MG63 (cell line): ENCODE measurements at places on chromosomes 7 and 10. TPM values are rescaled to one million over a fixed set of nuclear protein-coding genes. Genes with fewer than 3 reads are reported as not detected.

DNA sequence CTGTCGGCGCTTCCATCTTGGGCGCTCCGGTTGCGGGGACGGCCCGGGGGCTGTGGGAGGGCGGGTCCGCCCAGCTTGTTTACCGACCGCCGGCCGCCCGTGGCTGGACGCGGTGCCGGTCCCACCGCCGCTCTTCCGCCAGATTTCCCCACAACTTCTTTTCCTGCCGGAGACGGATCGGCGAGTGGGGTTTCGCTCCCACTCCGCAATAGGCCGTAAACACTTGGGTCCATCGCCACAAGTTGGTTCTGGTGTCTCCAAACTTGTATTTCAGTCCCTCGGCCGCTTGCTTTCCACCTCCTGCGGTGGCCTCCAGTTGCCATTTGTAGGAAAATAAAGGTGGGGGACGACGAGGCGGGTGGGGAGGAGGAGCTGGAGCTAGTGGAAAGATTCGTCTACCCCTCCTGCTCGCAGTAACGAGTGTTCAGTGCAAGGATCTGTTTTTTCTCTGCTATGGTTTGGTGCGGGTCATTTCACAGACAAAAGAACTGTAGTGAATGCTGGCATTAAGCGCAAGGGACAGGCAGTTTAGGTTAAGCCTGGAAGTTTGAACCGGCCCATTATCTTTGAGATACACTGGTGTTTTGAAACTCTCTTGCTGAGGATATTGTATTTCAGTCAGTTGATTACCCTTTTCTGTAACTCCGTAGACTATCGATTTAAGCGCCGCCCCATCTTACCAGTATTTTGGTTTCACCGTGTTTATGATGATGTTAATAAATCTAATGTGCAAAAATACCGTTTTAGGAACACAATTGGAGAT lies 24.3 kb upstream of the ZRANB1 start:
- DNase-seq = peak; percentile 26

GRCh38 chr10:110704070-110704469 lies 59.9 kb downstream of the RBM20 start:
- no peak for DNase-seq

RBP4 gene
- total RNA-seq = 0.35 and 5.4 TPM in 2 replicates

DNA sequence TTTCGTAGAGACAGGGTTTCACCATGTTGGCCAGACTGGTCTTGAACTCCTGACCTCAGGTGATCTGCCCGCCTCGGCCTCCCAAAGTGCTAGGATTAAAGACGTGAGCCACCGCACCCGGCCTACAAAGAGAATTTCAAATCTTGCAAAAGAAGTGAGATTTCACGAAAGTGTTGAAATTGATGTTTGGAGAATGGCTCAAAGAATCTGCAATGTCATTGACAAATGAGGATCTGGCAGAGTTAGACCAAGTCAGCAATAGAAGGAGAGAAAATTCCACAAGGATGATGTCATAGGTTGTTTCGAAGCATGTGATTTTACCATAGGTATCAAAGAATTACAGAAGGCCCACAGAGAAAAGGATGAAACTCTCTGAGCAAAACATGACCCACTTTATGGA lies 71.7 kb downstream of the LYZL2 start:
- DNase-seq = no peak

SLC39A12 gene
- 0.23 TPM in 1 of 2 replicates, not detected in the other for total RNA-seq

GRID2IP gene
- not detected in 2 replicates for total RNA-seq

DNA sequence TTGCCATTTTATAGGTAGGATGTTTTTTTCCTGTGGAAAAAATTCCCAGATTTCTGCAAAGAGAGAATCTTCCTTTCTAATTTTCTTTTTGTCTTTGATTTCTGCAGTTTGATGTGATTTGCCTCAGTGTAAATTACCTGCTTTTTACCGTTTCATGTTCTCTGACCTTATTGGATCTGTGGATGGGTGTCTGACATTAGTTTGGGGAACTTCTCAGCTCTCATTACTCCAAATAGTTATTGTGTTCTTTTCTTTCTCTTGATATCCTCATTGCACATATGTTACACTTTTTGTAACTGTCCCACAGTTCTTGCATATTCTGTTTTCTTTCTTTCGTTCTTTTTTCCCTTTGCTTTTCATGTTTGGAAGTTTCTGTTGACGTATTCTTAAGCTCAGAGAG lies 28.5 kb downstream of the NACAD start:
- DNase-seq = no peak

PRLHR gene
- not detected in 2 replicates for total RNA-seq

GRCh38 chr7:81234896-81235295 lies 316.0 kb upstream of the SEMA3C start:
- DNase-seq = no peak

- DNase-seq = no peak
These were observed 127.8 kb upstream of the ADCY1 start for GRCh38 chr7:45446195-45446944.

DNA sequence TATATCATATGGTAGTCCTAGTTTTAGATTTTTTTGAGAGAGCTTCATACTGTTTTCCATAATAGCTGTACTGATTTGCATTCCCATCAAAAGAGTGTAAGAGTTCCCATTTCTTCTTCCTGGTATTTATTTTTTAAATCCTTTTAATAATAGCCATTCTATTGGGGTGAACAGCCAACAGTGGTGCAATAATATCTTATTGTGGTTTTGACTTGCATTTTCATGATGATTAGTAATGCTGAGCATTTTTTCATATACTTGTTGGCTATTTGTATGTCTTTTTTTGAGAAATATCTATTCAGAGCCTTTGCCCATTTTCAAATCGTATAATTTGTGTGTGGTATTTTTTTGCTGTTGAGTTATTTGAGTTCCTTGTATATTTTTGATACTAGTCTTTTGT lies 167.4 kb downstream of the FZD1 start:
- DNase-seq = no peak
